SW480 (cell line): ENCODE measurements at places on chromosomes 7 and 10.

GRCh38 chr7:17015598-17016031 lies 133.8 kb upstream of the AGR3 start:
- DNase-seq: no peak

DNA sequence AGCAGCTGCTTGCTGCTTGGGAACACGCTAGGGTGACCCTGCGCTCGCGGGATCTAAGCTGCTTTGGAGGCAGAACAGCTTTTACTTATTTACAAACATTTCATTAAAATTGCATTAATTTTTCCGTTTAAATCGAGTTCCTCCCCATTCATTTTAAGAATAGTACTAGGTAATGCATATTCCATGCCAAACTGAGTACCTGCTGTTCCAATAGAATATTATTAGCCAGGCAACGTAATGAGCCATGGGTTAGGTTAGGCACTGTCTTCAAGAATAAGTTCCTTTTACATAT lies 860 bp downstream of the EXOC6 start:
- DNase-seq: peak; percentile 29

DNA sequence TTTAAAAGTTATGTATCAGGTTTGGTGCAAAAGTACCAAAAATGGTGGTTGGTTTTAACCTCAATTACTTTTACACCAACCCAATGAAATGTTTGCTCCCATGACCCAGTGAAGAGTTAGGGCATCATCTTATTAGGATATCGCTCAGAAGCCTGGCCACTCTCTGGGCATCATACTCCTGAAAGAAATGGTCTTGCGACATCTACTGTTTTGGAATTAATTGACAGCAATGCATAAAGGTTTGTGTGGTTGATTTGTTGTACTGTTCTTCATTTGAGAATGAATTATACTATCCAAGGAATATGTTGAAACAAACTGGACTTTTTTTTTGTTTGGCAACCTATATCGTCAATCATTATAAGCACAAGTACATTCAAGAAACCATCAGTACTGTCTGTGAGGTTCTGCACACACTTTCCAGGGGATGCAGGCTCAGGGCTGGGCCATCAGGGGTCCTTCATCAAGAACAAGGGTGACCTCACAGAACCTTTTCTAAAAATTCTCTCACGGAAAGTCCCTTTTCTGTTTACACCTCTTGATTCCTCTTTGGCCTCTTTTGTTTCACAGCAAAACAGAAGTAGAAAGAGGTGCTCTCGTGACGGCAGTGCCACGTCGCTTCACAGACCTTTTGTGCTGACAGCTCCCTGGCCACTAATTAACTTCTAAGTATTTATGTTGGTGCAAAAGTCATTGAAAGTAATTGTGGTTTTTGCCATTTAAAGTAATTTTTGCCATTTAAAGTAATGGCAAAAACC lies 117.2 kb upstream of the KLF6 start:
- no peak for DNase-seq

- no peak for DNase-seq
Measured at GRCh38 chr7:151053096-151053495, 4.6 kb downstream of the CDK5 start.

DNA sequence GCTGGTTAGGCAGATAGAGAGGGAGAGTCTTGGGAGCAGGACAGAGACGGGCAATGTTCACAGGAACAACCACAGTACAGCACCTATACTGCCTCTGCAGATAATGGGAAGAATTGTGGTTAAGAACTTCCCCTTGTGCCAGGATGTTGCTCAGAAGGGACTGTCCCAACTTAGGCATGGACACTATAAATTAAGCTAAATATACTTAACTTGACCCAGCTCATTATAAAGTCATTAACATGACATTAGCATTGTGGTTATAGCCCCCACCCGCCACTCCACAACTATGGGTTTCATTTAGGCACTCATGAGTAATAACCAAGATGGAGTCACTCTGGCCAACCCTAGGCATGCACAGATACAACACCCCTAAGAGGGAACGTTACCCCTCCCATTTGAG lies 310.9 kb upstream of the NRG3 start:
- DNase-seq: no peak

DNA sequence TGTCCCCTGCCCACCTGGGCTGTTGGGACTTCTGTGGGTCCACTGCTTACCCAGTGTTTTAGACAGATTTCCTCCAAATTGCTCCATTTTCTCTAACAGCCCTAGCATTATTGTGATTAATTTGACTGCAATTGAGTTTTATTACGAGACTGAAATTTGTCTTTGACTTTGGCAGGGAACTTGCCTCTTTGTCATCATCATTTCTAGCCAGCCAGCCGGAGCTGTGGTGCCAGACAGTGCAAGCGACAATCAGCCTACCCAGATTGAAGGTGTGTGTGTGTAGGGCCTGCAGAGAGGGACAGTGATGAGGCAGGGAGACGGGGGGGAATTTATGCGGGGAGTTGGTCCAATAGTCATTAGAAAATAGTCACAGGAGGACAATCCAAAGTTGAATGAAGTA lies 743.0 kb downstream of the NRG3 start:
- no peak for DNase-seq

DNA sequence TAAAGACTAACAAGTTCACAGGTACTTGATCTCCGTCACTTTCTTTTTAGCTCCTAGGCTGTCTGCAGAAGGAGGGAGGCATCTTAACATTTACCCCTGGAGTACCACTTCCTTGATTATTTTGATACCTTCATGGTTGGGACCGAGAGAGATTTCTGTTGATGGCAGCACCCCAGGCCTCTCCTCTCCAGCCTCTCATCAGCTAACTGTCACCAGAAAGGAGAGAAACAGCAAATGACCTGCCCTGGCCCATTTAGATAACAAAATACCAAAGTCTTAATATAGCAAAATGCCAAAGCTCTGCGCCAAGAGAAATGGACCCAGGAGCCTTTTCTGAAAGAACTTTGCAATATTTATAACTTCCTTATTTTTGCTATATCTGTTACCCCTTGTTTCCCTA lies 30.0 kb upstream of the KLHL7 start:
- DNase-seq: no peak

DNA sequence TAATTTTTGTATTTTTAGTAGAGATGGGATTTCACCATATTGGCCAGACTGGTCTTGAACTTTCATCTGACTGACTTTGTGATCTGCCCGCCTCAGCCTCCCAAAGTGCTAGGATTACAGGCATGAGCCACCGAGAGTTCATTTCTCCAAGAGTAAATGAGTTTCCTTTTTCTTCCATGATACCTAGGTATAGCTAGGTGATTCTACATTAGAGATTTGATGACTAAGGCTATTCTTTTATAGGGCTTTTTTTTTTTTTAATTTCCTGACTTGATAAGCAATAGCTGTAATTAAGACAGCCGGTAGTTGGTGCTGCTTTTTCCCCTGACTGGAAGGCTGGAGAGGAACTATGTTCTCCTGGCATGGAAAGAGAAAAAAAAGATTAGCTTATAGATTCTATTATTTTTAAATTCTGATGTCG lies 3.3 kb downstream of the PTPN12 start:
- DNase-seq: no peak

DNA sequence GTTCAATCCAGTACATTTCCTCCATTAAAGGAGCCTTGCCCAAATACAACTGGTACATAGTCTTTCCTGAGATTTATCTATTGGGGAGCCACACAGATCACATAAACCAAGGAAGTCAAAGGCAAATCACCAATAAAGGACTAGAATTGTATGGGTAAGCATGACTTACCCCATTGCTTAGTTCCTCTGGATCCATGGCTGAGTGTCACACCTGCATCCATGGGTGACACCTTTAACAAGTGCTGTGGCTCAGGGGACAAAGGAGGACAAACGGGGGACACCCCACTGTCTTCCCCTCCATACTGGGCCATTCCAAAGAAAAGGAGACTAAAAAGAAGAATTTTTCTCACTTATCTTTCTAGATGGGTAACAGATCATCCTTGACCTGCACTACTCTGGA lies 30.4 kb downstream of the ZNF92 start:
- DNase-seq: no peak

- peak; percentile 46 for DNase-seq
Measured at GRCh38 chr7:108452707-108453106, 3.5 kb downstream of the NRCAM start.

DNA sequence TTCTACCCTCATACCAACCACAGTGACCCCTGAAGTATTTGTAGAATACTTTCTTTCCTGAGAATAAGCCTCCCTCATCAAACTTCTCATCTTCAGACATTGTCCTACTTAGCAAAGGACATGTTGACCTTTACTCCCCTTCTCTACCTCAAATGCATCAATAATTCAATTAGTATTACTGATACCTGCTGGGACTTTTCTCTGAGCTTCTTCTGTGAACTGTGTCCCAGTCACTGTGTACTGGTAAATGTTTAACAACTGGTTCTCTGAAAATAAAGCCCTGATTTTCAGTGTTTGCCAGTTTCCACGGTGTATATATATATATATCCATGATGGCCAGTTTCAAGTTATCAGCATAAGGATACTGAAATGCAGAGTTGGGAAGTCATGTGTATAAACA lies 12.2 kb downstream of the PANK1 start:
- DNase-seq: no peak

DNA sequence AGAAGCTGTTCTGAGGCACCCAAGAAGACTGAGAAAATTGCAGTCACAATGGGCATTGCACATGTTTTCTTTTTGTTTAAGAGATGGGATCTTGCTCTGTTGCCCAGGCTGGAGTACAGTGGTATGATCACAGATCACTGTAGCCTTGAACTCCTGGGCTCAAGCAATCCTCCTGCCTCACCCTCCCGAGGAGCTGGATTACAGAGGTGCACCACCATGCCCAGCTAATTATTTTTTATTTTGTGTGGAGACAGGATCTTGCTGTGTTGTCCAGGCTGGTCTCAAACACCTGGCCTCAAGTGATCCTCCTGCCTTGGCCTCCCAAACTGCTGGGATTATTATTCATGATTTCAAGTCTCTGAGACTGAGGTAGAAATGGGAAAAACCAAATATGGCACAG lies 168.7 kb downstream of the PIP4K2A start:
- no peak for DNase-seq

DNA sequence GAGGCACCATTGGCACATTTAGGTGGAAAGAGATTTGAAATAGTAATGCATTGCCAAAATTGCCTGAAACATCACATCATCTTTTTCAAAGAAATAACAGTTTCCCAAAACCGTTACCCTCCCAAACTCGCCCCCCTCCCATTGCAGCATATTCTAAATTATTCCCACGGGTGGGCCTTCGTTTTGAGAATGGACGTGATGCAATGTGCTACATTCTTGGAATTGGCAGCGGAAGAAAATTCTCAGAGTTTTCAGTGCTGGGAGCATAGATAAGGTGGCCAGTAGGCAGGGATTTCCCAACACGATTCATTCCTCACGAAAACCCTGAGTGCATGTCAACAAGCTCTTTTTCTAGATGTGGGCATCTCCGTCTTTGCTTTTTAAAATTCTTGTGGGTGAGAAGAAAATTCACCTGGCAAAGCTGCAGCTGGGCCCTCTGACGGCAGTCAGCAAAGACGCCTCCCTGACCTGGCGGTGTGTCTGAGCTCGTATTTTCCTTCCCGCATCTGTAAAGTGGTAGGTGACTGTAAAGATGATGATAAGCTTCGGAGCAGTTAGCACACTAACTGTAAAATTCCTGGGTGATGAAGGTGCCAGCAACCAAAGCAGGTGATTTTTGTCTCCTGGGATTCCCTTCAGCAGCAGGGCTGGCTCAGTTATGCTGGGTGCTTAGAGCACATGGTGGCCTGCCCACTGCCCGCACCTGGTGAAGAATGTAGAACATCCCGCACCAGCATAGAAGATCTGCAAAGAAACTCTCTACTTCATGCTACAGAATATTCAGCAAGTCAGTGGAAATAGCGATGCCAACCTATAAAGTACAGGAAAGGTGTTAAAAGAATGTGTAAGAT lies 141.9 kb upstream of the KLF6 start:
- DNase-seq: no peak

GRCh38 chr7:87735360-87735759 lies 107.2 kb downstream of the RUNDC3B start:
- no peak for DNase-seq

- no peak for DNase-seq
Measured at GRCh38 chr7:128420773-128421172, 11.0 kb upstream of the IMPDH1 start.

GRCh38 chr7:8387551-8388256 lies 45.7 kb upstream of the NXPH1 start:
- DNase-seq: no peak

GRCh38 chr7:137948083-137948844 lies 53.6 kb downstream of the CREB3L2 start:
- DNase-seq: no peak

DNA sequence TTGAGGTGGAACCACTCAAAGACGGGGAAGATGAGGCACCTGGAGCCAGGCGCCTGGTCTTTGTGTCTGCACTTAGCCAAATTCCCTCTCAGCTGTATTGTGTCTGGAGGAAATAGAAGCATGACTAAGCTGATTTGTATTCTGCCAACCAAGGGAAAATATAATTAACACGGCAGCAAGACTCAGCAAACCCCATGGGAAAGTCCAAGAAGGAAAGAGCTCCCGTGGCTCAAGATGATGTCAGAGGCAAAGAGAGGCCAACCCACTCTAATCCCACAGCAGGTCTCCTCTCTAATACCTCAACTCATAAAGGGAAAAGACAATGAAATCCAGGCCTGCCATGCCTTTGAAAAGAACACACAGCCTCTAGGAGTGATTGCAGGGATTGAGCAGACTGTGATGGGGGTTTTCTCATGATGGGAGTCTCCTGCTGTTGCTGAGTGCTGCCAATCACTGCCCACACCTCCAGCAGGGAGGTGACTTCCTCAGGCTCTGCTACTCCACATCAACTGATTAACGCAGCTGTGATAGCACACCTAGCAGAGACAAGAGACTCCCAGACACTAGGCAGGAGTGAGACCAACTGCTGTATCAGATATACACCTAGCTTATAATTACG lies 255.5 kb upstream of the C7orf33 start:
- DNase-seq: peak; percentile 15

DNA sequence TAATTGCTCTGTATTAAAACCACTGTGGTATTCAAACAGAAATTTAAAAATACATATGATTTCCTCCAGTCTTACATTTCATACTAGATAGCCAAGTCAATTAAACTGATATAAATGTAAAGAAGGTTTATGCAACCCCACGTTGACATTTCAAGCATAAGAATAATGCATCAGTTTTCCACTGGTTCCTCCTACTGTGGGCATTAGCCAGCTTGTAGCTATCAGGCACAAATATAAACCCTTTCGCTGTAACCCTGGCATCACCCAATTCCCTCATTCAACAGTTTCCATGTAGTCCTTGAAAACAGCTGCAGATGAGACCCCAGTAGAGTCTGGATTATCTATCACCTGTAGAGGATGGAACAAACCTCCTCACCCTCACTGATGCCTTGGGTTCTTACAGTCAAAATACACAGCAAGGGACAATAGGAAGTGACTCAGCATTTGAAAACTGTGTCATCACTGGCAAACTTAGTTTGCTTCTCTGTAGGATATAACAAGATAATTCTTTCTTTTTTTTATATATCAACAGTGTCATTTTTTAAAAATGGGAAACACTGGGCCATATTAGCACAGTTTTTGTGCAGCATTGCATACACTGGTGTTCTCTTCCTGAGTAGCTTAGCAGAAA lies 113.0 kb downstream of the PDE1C start:
- no peak for DNase-seq

DNA sequence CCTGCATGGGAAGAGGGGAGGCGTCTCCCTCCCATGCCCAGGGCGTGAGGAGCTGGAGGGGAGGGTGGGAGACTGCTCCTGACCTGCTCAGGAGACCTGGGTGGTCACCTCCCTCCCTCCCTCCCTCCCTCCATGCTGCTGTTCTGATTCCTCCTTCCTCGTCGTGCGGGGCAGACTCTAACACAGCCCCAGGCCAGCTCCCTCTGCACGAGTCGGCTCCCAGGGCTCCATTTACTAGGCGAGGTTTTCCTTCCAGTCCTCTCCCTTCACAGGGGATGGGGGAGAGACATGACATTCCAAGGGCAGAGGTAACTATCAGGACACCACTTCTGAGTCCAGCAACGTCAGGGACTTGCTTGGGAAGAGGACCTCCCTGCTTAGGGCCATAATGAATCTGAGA lies 23.6 kb downstream of the VIPR2 start:
- no peak for DNase-seq
